ENCODE measurements at places on chromosomes 16 and 17.

GRCh38 chr16:10971560-10971961 is 27.2 kb downstream of the CLEC16A start:
- H3K4me1 ChIP-seq, result peaks cover 27% of the 10 kb centered on the region
- H3K27ac ChIP-seq, result no peak overlapping the region
- peak; percentile 52 for DNase-seq
- H3K36me3 ChIP-seq, result peaks cover 23% of the 10 kb centered on the region
- no peak overlapping the region for H3K4me3 ChIP-seq

- no peak overlapping the region for H3K27ac ChIP-seq
- no peak for DNase-seq
- no peaks in the 10 kb centered on the region for H3K36me3 ChIP-seq
- no peak overlapping the region for H3K4me3 ChIP-seq
Measured at GRCh38 chr17:56440419-56440818, 153.1 kb upstream of the NOG start.

DNA sequence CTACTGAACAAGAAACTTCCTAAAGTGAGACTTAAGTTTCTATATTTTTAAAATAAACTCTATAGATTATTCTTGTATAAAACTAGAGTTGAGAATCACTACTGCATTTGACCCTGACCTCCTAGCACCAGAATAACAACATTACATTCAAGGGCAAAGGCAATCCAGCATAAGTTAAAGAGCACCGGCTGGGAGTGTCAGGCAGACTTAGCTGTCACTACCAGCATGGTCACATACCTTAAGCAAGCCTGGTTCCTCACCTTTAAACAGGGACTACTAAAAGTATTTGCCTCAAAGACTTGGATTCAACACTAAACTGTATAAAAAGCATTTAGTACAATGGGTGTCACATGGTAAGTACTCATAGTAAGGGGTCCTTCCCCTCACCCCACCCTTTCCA is 90.4 kb downstream of the SSH2 start:
- H3K4me3 ChIP-seq, result no peak overlapping the region
- H3K4me1 ChIP-seq, result peaks cover 27% of the 10 kb centered on the region
- DNase-seq, result no peak

DNA sequence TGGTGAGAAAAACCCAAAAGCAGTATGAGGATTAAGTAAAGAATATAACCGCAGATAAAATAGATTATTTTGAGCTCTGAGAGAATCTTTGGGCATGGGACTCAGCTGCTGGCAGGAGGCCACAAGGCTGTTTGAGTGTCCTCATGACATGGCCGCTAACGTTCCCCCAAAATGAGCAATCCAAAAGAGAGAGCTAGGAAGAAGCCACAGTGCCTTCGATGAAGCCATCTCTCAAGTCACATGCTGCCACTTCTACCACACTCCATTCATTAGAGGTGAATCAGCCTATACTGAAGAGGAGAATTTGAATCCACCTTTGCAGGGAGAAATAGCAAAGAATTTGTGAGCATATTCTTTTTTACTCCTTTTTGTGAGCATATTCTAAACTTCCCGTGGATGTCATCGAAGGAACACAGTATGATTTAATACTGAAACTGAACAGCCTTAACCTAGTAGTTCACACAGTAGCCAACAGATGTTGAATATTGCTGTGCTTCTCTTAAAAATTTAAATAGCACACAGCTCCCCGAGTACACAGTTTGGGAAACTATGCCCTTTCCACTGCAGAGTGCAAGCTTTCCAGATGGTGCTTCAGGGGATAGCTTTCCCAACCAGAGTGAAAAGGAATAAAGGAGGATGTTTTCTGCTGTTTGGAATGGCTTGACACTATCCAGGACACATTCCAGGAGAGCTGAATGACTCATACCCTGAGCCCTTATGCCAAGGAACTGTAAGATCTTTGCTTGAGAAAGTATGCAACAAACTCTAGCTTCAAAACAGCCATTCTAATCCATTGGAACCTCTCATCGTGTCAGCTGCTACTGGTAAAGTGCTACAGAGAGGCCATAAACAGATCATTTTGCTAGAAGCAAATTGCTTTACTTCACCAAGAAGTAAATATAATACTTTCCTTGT is 33.9 kb downstream of the ANKFY1 start:
- peaks cover 48% of the 10 kb centered on the region for H3K36me3 ChIP-seq
- H3K27ac ChIP-seq, result peak overlapping the region; percentile 64

DNA sequence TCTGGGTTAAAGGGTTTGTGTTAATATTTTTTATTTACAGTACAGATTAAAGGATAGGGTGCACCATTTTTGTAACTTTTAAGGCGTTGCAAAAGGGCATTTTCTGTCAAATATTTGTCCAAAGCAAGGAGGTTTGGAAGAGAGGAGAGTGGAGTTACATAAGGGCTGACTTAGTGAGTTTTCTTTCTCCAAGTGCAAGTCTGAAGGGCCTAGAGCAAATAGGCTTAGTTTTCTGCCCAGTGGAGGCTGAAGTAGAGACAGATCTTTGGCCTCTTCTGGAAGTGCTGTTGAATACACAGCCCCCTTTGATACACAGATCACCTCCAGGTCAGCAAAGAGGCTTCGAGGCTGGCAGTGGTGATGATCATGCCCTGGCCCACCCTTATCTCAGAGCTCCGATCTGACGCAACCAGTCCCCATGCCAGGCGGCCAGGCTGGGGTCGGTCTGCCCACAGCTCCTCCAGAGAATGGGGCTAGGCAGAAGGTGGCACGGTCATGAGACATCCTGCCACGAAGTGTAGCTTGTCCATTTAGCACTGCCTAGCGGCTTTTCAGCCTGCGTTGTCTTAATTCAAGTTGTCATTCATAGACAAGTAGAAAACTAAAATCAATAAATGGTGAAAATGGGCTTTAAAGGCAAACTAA is 79.5 kb upstream of the IRX3 start:
- H3K27me3 ChIP-seq, result peaks cover 65% of the 10 kb centered on the region
- peaks cover 45% of the 10 kb centered on the region for H3K4me1 ChIP-seq
- no peak overlapping the region for H3K4me3 ChIP-seq
- no peak overlapping the region for H3K27ac ChIP-seq

DNA sequence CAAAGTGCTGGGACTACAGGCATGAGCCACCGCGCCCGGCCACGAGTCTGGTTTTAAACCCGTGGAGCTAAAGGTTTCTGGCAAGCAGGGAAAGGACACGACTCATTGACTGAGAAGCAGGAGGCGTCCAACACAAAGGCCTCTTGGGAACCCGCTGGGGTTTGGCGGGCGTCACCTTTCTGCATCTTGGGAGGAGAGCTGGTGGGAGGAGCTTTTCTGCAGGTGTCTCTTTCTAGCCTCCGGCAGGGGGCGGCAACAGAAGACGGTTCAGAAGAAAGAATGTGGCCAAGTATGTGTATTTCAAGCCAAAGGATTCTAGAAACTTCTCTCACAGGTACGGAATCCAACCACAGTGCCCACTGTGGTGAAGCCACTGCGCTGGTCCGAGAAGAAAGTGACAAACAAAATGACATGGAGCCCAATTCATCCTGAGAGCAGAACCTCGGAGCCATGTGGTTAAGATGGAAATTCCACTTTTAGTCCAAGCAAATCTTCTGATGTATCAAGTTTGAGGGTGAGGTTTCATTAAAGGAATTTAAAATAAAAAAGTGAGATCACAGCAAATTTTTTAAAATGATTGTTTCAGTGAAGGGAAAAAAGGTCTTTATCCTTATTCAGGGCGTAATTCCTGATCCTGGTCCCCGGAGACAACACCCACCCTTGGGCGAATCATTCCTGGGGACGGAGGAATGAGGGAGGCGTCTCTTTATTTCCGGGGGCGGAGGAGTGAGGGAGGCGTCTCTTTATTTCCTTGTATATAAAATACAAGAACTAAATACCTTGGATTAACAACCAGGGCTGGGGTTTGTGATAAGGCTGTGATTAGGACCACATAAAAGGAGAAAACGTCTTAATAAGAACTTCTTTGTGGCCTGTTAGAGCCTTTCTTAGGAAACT is 97.6 kb downstream of the MRM3 start:
- no peaks in the 10 kb centered on the region for H3K27me3 ChIP-seq
- peak; percentile 60 for DNase-seq
- H3K36me3 ChIP-seq, result peaks cover 44% of the 10 kb centered on the region
- H3K4me1 ChIP-seq, result peaks cover 85% of the 10 kb centered on the region
- no peak overlapping the region for H3K4me3 ChIP-seq

DNA sequence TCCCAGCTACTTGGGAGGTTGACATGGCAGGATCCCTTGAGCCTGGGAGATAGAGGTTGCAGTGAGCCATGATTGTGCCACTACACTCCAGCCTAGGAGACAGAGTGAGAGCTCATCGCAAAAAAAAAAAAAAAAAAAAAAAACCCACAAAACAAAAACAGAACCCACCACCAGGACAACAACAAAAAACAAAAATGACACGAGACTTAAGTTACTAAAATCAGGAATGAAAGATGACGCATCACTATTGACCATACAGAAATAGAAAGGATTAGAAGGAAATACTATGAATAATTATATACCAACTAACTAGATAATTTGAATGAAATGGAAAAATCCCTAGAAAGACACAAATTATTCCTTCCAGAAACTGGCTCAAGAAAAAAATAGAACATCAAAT is 432.4 kb upstream of the PMFBP1 start:
- no peak overlapping the region for H3K27ac ChIP-seq
- H3K4me1 ChIP-seq, result no peaks in the 10 kb centered on the region
- H3K36me3 ChIP-seq, result peaks cover 43% of the 10 kb centered on the region
- no peak for DNase-seq

DNA sequence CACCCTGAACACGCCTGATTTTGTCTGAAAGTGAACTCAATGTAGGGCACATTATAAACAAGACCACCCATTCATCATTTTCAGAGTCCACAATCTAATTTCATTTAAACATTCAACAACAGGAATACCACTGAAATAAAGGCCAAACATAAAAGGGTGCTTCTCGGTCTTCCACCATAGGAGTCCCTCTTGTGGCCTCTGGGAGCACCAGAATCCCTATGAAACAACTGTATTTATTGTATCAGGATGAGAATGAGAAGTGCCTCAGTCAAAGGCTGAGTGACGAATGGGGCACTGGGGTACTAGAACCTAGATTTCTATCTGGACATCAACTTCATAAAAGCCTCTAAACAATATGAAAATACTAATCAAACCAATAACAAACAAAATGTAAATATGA is 40.4 kb downstream of the NXPH3 start:
- DNase-seq, result no peak
- no peak overlapping the region for H3K4me3 ChIP-seq
- peaks cover 42% of the 10 kb centered on the region for H3K36me3 ChIP-seq
- H3K27me3 ChIP-seq, result no peaks in the 10 kb centered on the region
- no peak overlapping the region for H3K27ac ChIP-seq

DNA sequence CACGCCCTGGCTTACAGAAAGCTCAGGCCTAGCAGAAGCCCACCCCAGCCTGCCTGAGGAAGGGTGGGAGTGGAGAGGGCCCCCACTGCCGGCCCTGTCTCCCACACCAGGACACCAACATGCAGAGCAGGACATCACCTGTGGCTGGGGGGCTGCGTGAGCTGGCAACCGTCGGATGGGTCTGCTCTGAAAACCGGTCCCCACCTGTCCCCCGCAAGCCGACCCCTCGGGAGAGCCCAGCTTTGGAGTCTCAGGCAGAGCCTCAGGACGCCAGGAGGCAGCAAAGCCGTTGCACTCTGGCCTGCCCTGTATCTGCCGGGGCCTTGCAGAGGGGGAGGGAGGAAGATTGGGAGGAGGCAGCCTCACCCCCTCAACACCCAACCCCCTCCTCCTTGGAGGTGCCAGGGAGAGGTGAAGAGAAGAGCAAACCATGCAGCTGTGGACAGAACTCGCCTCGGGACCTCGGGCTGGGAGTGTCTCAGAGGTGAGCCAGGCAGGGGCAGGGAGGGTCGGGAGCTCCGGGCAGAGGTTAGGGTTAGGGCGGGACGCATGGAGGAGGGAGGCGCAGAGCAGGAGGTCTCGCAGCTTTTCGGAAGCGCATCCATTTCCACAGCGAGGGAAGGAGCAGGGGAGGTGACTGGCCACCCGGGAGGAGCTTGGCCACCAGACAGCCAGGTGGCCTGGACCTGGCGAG is 30.4 kb upstream of the ZC3H18 start:
- H3K27ac ChIP-seq, result no peak overlapping the region
- H3K4me1 ChIP-seq, result peaks cover 11% of the 10 kb centered on the region
- no peak for DNase-seq
- no peak overlapping the region for H3K4me3 ChIP-seq

GRCh38 chr17:4465786-4466185 is 32.0 kb downstream of the SPNS3 start:
- H3K4me1 ChIP-seq, result peaks cover 19% of the 10 kb centered on the region
- H3K27me3 ChIP-seq, result peaks cover 29% of the 10 kb centered on the region
- no peak overlapping the region for H3K27ac ChIP-seq
- no peak for DNase-seq
- H3K4me3 ChIP-seq, result no peak overlapping the region

- H3K27ac ChIP-seq, result peak overlapping the region; percentile 95
- H3K27me3 ChIP-seq, result peaks cover 5% of the 10 kb centered on the region
- H3K4me1 ChIP-seq, result peaks cover 14% of the 10 kb centered on the region
- no peak overlapping the region for H3K4me3 ChIP-seq
- no peak for DNase-seq
- H3K36me3 ChIP-seq, result peaks cover 52% of the 10 kb centered on the region
Measured at GRCh38 chr16:30605158-30605557, 5.0 kb downstream of the ZNF689 start.

DNA sequence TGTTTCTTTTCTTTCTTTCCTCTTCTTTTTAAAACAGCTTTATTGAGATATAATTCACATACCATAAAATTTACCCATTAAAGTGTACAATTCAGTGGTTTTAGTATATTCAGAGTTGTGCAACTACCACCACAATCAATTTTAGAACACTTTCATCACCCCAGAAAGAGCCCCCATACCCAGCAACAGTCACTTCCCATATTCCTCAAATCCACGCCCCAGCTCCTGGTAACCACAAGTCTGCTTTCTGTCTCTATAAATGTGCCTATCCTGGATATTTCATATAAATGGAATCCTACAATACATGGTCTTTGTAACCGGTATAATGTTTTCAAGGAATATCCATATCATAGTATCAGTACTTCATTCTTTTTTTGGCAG is 19.4 kb downstream of the RARA start:
- no peak overlapping the region for H3K4me3 ChIP-seq
- peaks cover 31% of the 10 kb centered on the region for H3K36me3 ChIP-seq
- H3K27me3 ChIP-seq, result no peaks in the 10 kb centered on the region
- H3K4me1 ChIP-seq, result peaks cover 74% of the 10 kb centered on the region
- no peak for DNase-seq

- no peak for DNase-seq
- no peak overlapping the region for H3K27ac ChIP-seq
- H3K36me3 ChIP-seq, result no peaks in the 10 kb centered on the region
- H3K27me3 ChIP-seq, result peaks cover 8% of the 10 kb centered on the region
Measured at GRCh38 chr17:66946251-66946650, 18.3 kb upstream of the CACNG4 start.

GRCh38 chr17:77905266-77905665 is 53.2 kb upstream of the TNRC6C start:
- no peak overlapping the region for H3K27ac ChIP-seq
- no peaks in the 10 kb centered on the region for H3K36me3 ChIP-seq
- H3K4me3 ChIP-seq, result no peak overlapping the region

GRCh38 chr17:61536422-61536955 is 54.5 kb downstream of the NACA2 start:
- no peak for DNase-seq
- H3K27me3 ChIP-seq, result peaks cover 2% of the 10 kb centered on the region
- H3K4me1 ChIP-seq, result peaks cover 25% of the 10 kb centered on the region

- DNase-seq, result no peak
- H3K4me1 ChIP-seq, result peaks cover 34% of the 10 kb centered on the region
- no peak overlapping the region for H3K27ac ChIP-seq
- H3K4me3 ChIP-seq, result no peak overlapping the region
- peaks cover 53% of the 10 kb centered on the region for H3K27me3 ChIP-seq
Measured at GRCh38 chr17:74217037-74217730, 3.8 kb downstream of the TTYH2 start.

GRCh38 chr16:12265108-12265507 is 288.6 kb downstream of the SNX29 start:
- no peak overlapping the region for H3K27ac ChIP-seq
- no peaks in the 10 kb centered on the region for H3K36me3 ChIP-seq
- peaks cover 22% of the 10 kb centered on the region for H3K27me3 ChIP-seq
- DNase-seq, result no peak
- H3K4me3 ChIP-seq, result no peak overlapping the region
